NCI-H1105 treated with DMSO at 0.1 percent for 48 hours (cell line): ENCODE measurements at places on chromosomes 2 and 18.

GRCh38 chr2:96549967-96550786, 13.6 kb downstream of the ARID5A start:
- no peak for DNase-seq

DNA sequence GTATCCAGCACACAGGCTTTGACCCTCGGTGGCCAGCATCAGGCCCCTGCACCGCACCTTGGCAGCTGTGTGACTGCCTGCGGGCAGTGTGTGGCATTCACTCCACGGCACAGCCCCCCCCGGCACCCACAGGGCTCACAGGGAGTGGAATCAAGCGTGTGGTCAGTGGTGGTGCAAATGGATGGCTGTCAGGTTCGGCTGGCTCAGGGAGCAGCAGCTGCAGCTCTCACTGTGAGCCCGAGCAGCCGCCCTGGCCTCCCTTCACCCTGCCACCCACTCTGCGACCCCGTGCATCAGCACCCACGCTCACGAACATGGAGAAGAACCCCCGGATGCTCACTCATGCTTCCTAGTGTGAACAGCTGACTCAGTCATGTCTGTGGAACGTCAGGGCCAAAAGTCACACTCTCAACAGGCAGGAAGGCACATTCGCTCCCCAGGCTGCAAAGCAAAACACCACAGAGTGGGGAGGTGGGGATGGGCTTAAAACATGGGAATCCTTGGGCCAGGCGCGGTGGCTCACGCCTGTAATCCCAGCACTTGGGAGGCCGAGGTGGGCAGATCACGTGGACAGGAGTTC, 41.5 kb upstream of the GPC1 start:
- DNase-seq = no peak

GRCh38 chr2:134207589-134208209, 46.2 kb upstream of the MGAT5 start:
- DNase-seq = no peak

- DNase-seq = no peak
These were observed 41.1 kb upstream of the RALBP1 start for GRCh38 chr18:9434122-9434701.

GRCh38 chr18:79988451-79989194, at the start of gene TXNL4A:
TSS of gene TXNL4A (minus strand) at chr18:79988563. CDS start at chr18:79988392, 171 bp downstream.
- DNase-seq = peak; percentile 80

DNA sequence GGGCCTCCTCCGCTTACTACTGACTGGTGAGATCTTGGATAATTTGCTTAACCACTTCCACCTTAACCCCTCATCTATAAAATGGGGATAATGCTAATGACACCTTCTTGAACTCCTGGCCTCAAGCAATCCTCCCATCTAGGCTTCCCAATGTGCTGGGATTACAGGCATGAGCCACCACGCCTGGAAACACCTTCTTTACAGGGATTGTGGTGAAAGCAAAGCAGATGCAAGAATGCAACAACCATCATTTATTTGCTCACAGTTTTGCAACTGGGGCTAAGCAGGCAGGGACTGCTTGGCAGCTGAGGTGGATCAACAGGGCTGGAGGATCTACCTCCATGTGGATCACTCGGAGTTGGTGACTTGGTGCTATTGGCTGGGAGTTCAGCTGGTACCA, 76.2 kb upstream of the ZNF532 start:
- no peak for DNase-seq

DNA sequence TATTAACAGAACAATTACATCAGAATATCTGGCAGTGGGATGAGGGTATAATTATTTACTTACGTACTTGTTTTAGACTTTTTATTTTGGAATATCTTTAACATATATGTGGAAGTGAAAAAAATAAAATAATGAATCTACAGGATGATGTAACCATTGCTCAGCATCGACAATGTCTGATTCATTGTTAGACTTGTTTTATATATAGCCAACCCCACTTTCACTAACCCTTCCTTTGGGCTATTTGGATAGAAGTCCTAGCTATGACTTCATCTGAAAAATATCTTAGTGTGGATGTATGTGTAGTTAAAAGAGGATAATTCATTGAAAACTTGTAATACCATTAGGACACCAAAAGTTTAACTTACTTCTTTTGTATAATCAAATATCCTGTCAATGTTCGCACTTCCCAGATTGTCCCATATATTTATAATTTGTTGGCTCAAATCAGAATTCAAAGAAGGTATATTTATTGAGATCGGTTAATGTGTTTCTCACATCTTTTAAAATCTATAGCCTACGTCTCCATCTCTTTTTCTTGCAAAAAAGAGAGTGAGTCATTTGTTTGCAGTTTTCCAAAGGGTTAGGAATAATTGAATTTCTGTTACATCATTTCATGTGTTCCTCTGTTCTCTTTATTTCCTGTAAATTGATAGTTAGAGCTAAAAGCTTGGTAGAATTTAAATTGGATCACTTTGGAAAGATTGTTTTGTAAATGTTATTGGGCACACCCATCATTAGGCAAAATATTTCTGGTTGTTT, 506.1 kb upstream of the FAM98A start:
- no peak for DNase-seq

- DNase-seq = no peak
These were observed 248.6 kb downstream of the SP3 start for GRCh38 chr2:173716458-173717052.

DNA sequence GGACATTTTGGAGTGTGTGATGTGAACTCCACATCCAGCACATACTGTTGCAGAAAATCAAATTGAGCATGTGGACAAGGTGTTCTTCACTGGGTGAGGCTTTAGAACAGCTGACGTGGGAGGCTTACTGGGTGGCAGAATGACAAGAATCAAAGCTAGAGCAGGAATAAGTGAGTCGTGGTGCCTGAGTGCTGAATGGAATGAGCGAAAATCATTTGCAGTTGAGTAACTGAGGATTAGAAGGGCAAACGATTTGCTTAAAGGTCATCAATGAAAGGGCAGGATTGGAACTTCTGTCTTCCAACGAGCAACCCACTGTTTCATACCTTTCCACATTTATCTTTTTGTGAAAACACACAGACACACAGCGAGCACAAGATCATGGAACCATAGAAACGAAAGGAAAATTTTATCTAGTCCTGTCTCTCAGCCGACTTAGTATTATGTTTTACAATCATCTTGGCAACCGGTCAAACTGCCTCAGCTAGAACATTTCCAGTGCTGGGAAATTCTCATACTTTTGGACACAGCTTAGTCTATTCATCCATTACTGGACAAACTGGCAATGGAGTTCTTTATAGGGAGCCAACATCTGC, 7.2 kb upstream of the DAW1 start:
- DNase-seq = no peak

GRCh38 chr2:221166292-221166691, 405.8 kb downstream of the EPHA4 start:
- no peak for DNase-seq

GRCh38 chr2:224601923-224602322, 16.8 kb upstream of the CUL3 start:
- no peak for DNase-seq

- DNase-seq = no peak
These were observed 16.7 kb downstream of the BMP10 start for GRCh38 chr2:68854476-68854875.

- DNase-seq = no peak
These were observed 18.4 kb downstream of the TMEM247 start for GRCh38 chr2:46497766-46498165.

DNA sequence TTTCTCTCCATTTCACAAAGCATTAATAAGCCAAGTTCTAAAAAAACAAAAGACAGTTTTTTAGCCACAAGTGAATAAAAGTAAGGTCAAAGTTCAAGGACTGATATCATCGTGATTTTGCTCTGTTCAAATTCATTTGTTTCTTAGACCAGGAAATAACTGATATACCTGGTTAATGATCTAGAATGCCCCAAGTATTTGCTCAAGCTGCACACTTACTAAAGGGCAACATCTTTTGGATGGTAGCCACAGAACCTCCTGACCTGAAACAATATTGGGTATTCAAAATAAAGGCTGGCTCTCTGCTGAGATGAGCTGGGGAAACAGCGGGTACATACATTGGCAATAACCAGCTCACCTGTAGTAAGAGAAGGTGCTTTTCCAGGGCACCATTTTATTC, 314.7 kb upstream of the LYPD1 start:
- no peak for DNase-seq

DNA sequence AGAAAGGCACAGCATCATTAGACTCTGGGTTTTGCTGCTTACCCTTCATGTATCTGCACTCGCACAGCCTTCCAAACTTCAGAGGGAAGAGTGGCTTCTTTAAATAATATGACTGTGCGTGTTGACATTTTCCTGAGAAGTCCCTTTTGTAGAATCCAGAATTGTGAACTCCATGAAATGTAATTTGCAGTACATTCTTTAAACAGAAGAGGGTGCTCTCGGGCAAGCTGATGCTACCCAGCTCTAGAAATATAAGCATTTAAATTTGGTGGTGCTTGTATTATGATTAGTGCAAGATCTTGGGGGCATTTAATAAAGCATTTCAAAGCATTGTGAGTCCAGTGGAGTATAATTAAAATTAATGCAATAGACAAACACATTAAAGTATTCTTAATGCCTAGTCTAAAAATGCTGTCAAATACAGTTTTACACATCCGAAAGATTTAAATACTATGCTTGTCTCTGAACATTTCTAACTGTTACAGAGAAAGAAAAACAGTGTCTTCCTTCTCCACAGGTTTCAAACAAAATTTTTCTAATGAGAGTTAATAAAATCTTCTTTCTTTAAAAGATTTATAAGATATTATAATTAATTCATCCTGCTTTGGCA, 17.3 kb upstream of the GTF2A1L start:
- peak; percentile 31 for DNase-seq

GRCh38 chr2:12389344-12390045, 327.2 kb upstream of the TRIB2 start:
- DNase-seq = no peak

DNA sequence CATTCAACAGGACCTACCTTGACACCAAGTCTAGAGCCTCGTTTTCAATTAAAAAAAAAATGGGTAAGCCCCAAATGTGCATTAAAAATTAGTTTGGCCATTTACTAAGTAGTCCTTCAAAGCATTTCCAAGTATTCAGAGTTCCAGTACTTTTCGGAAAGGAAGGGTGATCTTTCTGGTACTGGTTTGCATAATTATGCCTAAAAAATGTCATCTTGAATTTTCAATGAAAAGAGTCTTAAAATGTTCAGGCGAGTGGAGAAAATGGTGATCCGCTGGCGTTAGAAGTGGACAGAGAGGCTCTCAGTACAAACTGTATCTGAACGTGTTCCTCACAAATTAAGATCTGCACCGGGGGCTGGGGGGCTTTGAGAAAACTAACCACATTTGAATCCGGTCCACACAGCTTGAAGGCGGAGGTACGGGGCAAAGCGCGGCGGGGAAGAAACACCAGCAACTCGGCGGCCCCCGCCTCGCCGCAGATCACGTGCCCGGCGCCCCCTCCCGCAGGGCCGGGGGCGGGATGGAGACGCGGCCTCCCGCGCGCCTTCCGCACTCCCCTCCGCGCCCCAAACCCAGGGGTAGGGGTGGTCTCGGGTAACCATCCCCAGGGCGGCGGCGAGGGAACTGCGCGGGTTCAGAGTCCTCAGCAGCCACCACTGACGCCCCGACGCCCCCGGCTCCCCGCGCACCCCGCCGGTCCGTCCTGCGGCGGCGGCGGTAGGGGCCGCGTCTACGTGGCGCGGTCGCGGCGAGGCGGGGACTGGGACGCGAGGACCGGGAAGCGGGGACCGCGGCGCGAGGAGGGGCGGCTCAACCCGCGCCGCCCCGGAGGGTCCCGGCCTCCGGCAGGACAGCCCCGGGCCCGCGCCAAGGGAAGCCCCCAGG, 564 bp downstream of the LPIN2 start:
- DNase-seq = peak; percentile 9

DNA sequence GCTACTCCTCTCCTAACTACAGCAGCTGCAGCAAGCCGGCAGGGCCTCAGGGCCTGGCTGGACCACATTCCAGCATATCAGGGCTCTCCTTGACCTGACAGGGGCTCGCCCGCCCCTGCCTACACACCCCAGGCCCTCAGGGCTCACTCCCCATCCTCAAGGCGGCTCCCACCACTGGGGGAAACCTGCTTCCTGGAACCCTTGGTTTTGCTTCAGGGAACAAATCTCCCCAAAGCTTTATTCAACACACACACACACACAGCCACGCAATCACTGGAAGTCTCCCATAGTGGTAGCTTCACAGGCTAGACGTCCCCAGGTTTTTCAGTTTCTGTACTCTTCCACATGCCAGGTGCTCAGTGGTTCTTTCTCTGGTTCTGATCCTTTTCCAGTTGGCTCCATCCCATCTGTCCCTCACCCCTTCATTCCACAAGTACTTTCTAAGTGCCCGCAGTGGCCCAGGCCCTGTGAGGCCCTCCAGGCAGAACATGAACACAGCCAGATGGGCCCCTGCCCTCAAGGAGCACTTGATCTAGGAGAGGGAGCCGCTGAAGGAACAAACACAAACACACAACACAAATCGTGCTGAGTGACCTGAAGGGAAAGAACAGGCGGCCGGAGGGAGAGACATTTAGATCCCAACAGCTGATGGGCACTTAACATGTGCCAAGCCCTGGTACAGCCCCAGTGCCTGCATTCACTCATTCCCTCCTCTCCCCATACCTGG, 51.1 kb downstream of the TNS1 start:
- no peak for DNase-seq

- DNase-seq = peak; percentile 88
These were observed 3.7 kb upstream of the BCL2L11 start for GRCh38 chr2:111116843-111117597.

- DNase-seq = no peak
These were observed 263.2 kb downstream of the TGIF1 start for GRCh38 chr18:3713166-3713565.

- no peak for DNase-seq
These were observed 33.7 kb downstream of the MTERF4 start for GRCh38 chr2:241068136-241068941.

DNA sequence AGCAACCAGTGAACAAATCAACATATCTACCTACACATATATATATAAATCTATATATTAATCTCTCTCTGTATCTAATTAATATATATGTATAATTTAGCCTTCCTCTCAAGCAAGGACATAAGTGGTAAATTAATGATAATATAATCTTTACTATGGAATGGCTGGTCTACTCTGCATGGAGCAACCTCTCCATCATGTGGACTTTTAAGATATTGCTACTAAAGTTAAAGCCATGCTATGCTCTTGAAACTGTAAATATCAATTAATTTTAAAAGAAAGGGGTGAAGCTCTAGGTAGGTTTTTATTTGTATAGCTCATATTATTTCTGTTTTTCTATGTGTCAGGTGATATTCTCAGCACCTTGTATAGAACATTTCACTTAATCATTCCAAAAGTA, 147.0 kb downstream of the PPP1R1C start:
- DNase-seq = peak; percentile 24

DNA sequence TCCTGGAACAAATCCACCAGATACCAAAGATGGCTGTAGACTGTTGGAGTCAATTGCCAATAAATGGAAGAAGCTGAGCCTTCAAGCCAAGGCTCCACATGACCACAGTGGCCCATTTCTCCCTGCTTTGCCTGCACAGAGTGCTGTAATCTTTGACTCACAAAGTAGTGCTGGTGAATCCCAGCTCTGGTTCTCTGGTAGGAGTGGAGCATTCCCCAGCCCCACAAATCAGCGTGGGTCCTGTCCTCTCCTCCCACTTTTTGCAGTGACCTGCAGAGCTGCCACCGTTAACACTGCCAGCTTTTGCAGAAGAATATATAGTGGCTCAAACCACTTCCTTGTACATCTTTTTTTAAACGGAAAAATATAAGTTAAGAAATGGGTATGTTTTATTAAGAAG, 93.9 kb downstream of the MGAT5 start:
- DNase-seq = no peak

- no peak for DNase-seq
These were observed 120.7 kb upstream of the PXDN start for GRCh38 chr2:1864981-1865421.
